ENCODE measurements at places on chromosomes 5 and 9.

- DNase-seq: no peak
Measured at GRCh38 chr5:134965271-134965825, 2.4 kb upstream of the CATSPER3 start.

DNA sequence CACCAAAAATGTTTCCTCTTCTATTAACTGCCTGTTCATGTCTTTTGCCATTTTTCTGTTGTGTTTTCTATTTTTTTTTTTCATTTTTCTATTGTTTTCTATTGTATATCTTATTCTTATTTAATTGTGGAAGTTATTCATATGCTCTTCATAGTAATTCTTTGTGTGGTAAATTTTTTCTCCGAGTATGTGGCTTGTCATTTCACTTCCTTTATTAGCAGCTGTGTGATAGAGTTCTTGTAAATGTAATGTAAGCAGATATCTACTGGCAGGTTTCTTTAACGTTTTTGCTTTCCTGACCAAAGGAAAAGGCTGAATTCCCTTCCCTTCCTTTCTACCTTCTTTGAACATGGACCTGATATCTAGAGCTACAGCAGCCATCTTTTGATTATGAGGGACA, 5.8 kb upstream of the PLPP1 start:
- no peak for DNase-seq

- no peak for DNase-seq
Measured at GRCh38 chr9:116453785-116454184, 233.3 kb upstream of the TRIM32 start.

- DNase-seq: no peak
Measured at GRCh38 chr5:175878544-175879438, 7.4 kb downstream of the CPLX2 start.

GRCh38 chr5:42516282-42517042, 93.2 kb downstream of the GHR start:
- DNase-seq: no peak
